ENCODE measurements at places on chromosomes 4 and X.

GRCh38 chr4:55661398-55662056 lies 25.4 kb upstream of the NMU start:
- no peaks in the 10 kb centered on the region for H3K4me1 ChIP-seq
- H3K27me3 ChIP-seq = peaks cover 2% of the 10 kb centered on the region
- no peaks in the 10 kb centered on the region for H3K36me3 ChIP-seq
- DNase-seq = no peak
- H3K27ac ChIP-seq = no peak overlapping the region

DNA sequence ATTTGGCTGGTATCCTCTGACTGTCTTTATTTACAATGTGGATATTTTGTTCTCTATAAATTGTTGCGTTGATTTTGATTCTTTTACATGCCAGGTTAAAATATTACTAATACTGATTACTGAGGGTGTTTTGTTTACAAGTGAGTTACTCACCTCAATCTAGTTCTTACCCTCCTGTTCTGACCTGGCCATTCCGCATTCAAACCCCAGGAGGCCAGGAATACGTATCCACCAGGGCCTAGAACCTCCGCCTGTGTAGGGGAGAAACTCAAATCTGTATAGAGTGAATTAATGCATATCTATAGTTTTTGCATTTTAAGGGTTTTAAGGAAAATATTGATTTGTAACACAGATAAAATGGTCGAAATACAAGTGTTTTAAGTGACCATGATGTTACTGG lies 2.6 kb upstream of the ZFP42 start:
- H3K27ac ChIP-seq = no peak overlapping the region
- no peaks in the 10 kb centered on the region for H3K4me1 ChIP-seq
- no peaks in the 10 kb centered on the region for H3K36me3 ChIP-seq

DNA sequence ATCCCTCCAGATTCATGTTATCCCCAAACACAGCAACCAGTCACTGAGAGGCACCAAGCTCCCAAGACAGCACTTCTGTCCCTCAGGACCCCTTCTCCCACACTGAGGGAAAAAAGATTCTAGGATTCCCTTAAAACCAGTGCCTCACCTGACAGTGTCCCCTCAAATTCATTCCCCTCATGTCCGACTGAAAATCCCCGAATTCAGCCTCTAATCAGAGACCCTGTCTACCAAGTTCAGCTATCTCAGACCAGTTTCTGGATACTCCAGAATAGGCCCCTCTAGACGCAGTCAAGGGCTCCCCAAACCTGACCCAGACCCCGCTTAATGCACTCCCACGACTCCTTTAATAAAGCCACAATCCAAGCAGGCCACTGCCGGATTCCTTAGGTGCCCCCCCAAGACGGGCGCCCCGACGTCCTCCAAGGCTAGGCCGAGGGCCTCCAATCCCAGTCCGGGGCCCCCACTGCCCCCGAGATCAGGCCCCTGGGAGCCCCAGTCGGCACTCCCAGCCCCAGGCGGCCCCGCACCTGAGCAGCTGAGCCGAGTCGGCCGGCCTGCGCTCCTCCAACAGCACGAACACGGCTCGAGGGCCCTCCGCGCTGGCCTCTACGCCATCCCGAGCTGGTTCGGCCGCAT lies 457 bp downstream of the TFE3 start:
- H3K27ac ChIP-seq = peak overlapping the region; percentile 84
- H3K27me3 ChIP-seq = no peaks in the 10 kb centered on the region
- no peak for DNase-seq
- H3K4me1 ChIP-seq = peaks cover 34% of the 10 kb centered on the region
- H3K36me3 ChIP-seq = peaks cover 14% of the 10 kb centered on the region

DNA sequence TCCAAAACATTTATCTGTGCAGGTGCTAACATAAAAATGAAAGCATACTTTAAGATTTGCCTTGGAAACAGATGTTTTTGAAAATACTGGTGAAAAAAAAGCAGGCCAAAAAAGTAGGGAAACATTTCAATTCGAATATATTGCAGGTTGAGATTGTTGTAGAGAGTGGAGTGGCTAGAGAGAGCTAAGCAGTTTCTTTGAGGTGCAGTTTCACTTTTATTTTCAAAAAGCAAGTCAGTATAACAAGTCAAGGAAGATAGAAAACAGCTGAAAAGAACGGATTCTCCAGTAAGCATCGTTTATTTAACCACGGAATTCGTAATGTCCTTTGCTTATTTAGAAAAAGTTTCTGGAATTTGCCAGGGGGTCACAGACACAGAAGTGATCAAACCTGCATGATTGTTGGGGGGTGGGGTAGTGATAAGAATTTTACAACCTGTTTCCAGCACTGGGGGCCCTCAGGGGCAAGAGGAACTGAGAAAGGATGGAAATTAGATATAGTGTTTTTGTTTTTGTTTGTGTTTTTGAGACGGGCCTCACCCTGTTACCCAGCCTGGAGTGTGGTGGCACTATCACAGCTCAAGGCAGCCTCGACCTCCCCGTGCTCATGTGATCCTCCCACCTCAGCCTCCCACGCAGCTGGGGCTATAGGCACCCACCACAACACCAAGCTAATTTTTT lies 175.0 kb downstream of the TENM3 start:
- no peak overlapping the region for H3K27ac ChIP-seq
- H3K4me3 ChIP-seq = no peak overlapping the region
- H3K27me3 ChIP-seq = no peaks in the 10 kb centered on the region

GRCh38 chr4:42302348-42302747 lies 94.9 kb upstream of the SHISA3 start:
- no peaks in the 10 kb centered on the region for H3K4me1 ChIP-seq
- H3K27me3 ChIP-seq = no peaks in the 10 kb centered on the region
- H3K4me3 ChIP-seq = no peak overlapping the region
- DNase-seq = no peak

DNA sequence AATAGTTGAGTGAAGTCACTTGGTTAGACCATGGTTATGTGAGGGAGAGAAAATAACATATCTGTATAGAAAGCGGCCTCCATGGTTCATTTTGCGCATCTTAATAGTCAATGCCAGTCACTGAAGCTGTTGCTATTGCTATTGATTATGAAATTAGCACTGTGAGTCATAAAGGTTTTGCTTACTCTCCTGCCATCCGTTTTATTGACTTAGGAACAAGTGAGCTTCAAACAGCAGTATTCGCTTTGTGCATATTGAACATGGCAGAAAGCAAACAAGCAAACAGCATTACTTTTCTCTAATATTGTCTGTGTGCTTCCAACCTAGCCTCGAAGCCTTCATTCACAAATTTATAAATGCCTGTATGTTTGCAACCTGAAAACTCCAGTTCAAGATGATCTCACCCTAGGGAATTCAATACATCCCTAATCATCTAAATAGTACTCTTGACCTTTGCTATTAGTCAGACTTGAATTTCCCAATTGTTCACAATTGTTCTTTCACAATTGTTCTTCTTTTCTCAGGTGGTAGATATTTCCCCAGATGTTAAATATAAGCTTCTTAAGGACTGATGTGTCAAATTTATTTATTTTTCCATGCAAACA lies 55.9 kb upstream of the GABRA2 start:
- H3K36me3 ChIP-seq = no peaks in the 10 kb centered on the region
- DNase-seq = no peak
- no peaks in the 10 kb centered on the region for H3K4me1 ChIP-seq
- H3K27ac ChIP-seq = no peak overlapping the region

DNA sequence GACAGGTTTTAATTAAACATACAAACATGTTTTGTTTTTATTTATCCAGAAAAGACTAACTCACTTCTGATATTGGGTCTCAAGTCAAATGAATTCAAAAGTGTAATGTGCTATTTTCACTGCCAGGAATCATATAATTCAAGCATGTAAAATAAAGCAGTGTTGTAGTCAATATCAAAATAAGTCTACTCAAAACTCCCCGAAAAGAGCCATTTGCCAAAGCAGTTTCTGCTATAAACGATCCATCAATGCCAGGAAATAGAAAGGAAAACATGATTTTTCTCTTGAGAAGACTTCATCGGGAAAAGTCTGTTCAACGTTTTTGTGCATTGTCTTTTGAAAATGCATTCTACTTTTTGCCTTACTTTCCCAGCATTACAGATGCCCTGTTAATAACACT lies 633.3 kb downstream of the FAT4 start:
- no peak overlapping the region for H3K27ac ChIP-seq
- no peak for DNase-seq
- no peaks in the 10 kb centered on the region for H3K27me3 ChIP-seq
- no peaks in the 10 kb centered on the region for H3K4me1 ChIP-seq
- no peak overlapping the region for H3K4me3 ChIP-seq

GRCh38 chr4:6341696-6342095 lies 72.0 kb downstream of the WFS1 start:
- H3K27ac ChIP-seq = no peak overlapping the region
- H3K27me3 ChIP-seq = peaks cover 48% of the 10 kb centered on the region
- DNase-seq = no peak
- no peak overlapping the region for H3K4me3 ChIP-seq

Data from T-cell (primary cell).